ENCODE measurements at places on chromosomes 13 and 19. TPM values are rescaled to one million over a fixed set of nuclear protein-coding genes. Genes with fewer than 3 reads are reported as not detected.

GRCh38 chr13:43979492-43979891, 99.8 kb downstream of the LACC1 start:
- no peaks in the 10 kb centered on the region for H3K36me3 ChIP-seq
- peaks cover 19% of the 10 kb centered on the region for H3K27me3 ChIP-seq
- H3K4me3 ChIP-seq = no peak overlapping the region
- no peak for DNase-seq
- H3K27ac ChIP-seq = no peak overlapping the region

DNA sequence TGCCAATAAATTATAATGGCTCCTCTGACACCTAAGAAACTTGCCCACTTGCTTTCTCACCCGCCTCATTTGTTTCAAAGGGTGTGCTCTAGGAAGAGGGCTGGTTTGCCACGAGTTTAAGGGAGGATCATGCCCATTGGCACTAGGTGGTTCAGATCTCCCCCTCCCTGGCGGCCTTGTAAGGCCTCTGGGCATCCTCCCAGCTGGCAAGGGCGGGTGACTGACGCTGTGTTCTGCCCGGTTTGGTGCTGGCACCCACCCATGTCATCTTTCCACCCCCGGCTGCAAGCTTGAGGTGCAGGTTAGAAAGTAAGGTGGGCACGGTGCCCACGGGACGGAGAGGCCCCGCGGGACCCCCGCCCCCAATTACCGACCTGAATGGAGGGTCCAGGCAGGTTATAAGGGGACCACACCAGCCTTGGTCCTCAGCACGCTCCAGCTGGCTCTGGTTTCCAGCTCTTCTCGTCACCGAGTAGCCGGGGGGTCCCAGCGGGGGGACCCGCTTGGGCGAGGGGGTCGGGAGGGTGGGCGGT, 90.4 kb downstream of the PTPRS start:
- H3K4me3 ChIP-seq = no peak overlapping the region
- no peak for DNase-seq
- H3K4me1 ChIP-seq = no peaks in the 10 kb centered on the region
- H3K27me3 ChIP-seq = no peaks in the 10 kb centered on the region
- no peaks in the 10 kb centered on the region for H3K36me3 ChIP-seq

DNA sequence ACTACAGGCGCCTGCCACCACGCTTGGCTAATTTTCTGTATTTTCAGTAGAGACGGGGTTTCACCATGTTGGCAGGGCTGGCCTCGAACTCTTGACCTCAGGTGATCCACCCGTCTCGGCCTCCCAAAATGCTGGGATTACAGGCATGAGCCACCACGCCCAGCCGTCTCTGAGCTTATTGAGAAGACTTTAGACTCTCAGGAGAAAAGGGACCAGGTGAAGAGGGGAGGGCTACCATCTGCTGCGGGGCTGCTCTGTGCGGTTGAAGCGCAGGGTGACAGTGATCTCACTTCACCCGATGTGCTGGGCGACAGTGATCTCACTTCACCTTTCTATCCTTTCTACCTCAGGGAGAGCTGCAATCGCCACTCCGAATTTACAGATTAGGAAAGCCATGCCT, 25.3 kb downstream of the PDCD5 start:
- peaks cover 75% of the 10 kb centered on the region for H3K36me3 ChIP-seq
- no peak overlapping the region for H3K4me3 ChIP-seq
- no peak overlapping the region for H3K27ac ChIP-seq
- H3K4me1 ChIP-seq = no peaks in the 10 kb centered on the region
- H3K27me3 ChIP-seq = no peaks in the 10 kb centered on the region

GRCh38 chr19:14237014-14237941, 31.3 kb upstream of the ADGRL1 start:
- H3K4me1 ChIP-seq = no peaks in the 10 kb centered on the region
- no peak overlapping the region for H3K27ac ChIP-seq
- H3K36me3 ChIP-seq = no peaks in the 10 kb centered on the region
- no peak for DNase-seq
- H3K4me3 ChIP-seq = no peak overlapping the region
- no peaks in the 10 kb centered on the region for H3K27me3 ChIP-seq

DNA sequence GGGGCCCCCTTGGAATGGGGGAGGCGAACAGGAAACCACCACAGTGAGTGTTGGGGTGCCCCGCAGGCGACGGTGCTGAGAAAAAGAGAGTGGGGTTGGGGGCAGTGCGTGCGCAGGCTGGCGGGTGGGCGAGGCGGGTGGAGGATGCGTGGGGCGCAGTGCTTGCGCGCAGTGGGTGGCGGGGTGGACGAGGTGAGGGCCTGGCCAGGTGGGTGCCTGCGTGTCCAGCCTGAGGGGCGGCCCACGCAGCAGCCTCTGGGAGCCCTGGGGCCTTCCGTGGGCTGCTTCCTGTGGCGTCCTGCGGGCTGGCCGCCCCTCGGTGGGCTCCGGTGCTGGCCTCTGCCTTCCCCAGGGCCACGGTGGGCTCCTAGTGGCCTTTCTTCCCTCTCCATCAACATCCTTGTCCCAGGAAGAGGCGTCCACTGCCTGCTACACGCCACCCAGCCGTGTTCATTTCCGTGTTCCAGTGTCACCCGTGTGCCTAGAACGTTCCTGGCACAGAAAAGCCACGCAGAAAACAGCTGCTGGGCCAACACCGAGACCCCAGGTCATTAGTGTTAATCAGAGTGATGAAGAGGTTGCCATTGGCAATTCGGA, 7.1 kb downstream of the ATP11A start:
- peaks cover 6% of the 10 kb centered on the region for H3K36me3 ChIP-seq
- no peaks in the 10 kb centered on the region for H3K27me3 ChIP-seq
- no peak for DNase-seq
- no peak overlapping the region for H3K4me3 ChIP-seq

- no peak overlapping the region for H3K4me3 ChIP-seq
- H3K27me3 ChIP-seq = no peaks in the 10 kb centered on the region
- H3K4me1 ChIP-seq = no peaks in the 10 kb centered on the region
Observed at GRCh38 chr13:56563663-56564062, 577.1 kb upstream of the PRR20A start.

- H3K27me3 ChIP-seq = no peaks in the 10 kb centered on the region
- no peak overlapping the region for H3K27ac ChIP-seq
- DNase-seq = peak; percentile 72
- H3K4me3 ChIP-seq = no peak overlapping the region
Observed at GRCh38 chr13:32911506-32911905, 104.7 kb upstream of the KL start.

- no peaks in the 10 kb centered on the region for H3K27me3 ChIP-seq
- H3K27ac ChIP-seq = no peak overlapping the region
- no peak overlapping the region for H3K4me3 ChIP-seq
- H3K36me3 ChIP-seq = no peaks in the 10 kb centered on the region
- peak; percentile 28 for DNase-seq
Observed at GRCh38 chr13:109162248-109163036, 533.0 kb downstream of the MYO16 start.

DNA sequence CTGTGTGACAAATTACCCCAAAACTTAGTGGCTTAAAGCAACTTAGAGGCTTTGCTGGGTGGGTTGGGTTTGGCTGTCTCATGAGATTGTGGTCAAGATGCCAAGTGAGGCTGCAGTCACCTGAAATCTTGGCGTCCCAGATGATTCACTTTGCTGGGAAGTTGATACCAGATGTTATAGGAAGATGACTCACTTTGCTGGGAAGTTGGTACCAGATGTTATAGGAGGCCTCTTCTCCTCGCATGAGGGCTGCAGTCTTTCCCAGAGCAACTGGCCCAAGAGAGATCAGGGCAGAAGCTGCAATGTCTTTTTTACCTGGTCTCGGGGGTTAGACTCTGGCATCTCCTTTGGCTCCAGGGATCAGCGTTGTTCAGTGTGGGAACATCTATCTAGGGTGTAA, 16.8 kb downstream of the TEX29 start:
- H3K36me3 ChIP-seq = no peaks in the 10 kb centered on the region
- peak; percentile 75 for DNase-seq
- no peak overlapping the region for H3K4me3 ChIP-seq
- peaks cover 15% of the 10 kb centered on the region for H3K27me3 ChIP-seq

- H3K4me3 ChIP-seq = no peak overlapping the region
- DNase-seq = no peak
- no peaks in the 10 kb centered on the region for H3K27me3 ChIP-seq
- H3K4me1 ChIP-seq = no peaks in the 10 kb centered on the region
- H3K36me3 ChIP-seq = peaks cover 24% of the 10 kb centered on the region
Observed at GRCh38 chr19:18668744-18669523, 14.5 kb upstream of the CRTC1 start.

GRCh38 chr19:43229315-43229714, 23.9 kb upstream of the PSG4 start:
- H3K4me1 ChIP-seq = no peaks in the 10 kb centered on the region
- H3K36me3 ChIP-seq = no peaks in the 10 kb centered on the region
- peak; percentile 43 for DNase-seq
- H3K27me3 ChIP-seq = no peaks in the 10 kb centered on the region

DNA sequence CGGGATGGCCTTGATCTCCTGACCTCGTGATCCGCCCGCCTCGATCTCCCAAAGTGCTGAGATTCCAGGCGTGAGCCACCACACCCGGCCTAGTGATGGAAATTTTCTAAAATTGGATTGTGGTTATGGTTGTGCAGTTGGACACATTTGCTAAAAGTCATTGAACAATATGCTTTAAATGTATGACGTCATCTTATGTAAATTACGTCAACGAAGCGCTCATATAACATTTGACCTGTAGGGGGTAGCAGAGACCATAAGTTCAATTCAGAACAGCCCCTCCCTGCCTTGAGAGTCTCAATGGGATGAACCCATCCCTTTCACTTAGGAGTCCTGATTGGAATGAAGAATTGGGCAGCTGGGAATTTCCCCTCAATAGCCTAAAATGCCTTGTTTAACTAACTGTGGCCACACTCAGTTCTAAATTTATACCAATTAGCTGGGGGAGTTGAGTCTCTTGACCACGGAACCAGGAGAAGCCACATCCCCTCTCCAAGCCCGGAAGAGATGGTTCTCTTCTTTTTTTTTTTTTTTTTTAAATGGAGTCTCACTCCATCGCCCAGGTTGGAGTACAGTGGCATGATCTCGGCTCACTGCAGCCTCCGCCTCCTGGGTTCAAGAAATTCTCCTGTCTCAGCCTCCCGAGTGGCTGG, 15.2 kb upstream of the TLE6 start:
- H3K36me3 ChIP-seq = no peaks in the 10 kb centered on the region
- no peak overlapping the region for H3K27ac ChIP-seq
- H3K4me3 ChIP-seq = no peak overlapping the region
- no peaks in the 10 kb centered on the region for H3K4me1 ChIP-seq

The KIR2DL4 gene
- not detected for total RNA-seq

The LILRB4 gene
- not detected for total RNA-seq

The PCDH17 gene
- total RNA-seq = not detected

The MEIOSIN gene
- not detected for total RNA-seq

The TTC9B gene
- not detected for total RNA-seq

Measured in MCF 10A (cell line).